ENCODE measurements at places on chromosomes 3 and 15. TPM values are rescaled to one million over a fixed set of nuclear protein-coding genes. Genes with fewer than 3 reads are reported as not detected.
A peak's percentile ranks its signal among the peaks of the same experiment; 100 is the strongest.

The GRAMD1C gene
- total RNA-seq, result 17.0 TPM

DNA sequence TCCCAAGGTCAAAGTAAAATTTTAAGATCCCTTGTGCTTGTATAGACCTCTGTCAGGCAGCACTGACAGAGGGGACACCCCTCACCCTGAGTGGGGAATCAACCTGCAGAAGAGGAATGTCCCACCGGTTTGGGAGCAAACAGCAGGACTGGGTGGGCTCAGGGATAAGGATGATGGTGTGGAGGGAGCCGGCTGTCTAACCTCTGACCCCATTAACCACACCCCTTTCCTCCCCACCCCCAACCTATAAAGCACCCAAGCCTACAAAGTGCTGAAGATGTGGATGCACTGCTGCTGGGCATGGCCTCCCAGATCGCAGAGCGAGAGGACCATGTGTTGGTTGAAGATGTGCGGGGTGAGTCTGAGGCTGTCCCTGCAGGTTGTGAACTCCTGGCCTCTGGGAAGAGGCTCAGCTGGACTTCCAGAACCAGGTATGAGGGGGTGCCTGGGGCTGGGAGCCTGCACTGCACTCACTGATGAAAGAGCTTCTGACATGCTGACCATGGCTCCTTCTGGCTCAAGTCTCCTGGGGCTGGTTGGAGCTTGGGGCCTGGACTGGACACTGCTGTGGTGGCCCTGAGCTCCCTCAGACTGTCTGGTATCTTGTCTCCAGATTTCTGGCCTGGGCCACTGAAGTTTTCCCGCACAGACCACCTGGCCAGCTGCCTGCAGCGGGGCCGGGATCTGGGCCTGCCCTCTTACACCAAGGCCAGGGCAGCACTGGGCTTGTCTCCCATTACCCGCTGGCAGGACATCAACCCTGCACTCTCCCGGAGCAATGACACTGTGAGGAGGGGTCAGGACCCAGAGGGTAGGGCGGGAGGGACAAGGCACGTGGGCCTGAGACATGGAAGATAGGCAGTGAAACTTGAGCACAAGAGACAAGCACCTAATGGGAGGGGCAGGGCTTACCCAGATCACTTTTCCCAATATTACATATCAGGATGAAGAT lies 9.3 kb downstream of the DUOX1 start:
- no peak overlapping the region for H3K27ac ChIP-seq
- DNase-seq, result no peak
- H3K36me3 ChIP-seq, result no peaks in the 10 kb centered on the region
- H3K4me3 ChIP-seq, result no peak overlapping the region
- H3K4me1 ChIP-seq, result no peaks in the 10 kb centered on the region

DNA sequence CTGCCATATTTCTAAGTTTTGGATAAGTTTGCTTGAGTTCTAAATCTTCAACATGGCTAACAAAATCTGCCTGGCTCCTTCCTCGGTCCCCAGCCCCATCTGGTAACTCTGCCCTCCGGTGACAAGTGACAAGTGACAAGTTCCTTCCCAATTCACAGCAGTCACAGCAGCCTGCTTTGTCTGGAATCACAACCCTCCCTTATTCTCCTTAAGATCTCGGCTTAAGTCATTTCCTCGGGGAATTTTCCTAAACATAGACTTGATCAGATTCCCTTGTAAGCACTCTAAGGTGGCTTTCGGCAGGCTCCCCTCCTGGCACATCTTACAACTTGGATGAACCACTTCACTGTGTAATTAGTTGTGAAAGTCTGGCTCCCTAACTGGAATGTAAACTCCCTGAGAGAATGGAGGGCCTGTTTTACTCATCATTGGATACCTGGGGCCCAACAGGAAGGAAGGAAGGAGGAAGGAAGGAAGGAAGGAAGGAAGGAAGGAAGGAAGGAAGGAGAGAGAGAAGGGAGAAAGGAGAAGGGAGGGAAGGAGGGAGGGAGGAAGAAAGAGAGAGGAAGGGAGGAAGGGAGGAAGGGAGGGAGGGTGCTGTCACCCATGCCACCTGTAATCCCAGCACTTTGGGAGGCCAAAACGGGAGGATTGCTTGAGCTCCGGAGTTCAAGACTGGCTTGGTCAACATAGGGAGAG lies 126.4 kb downstream of the SHQ1 start:
- H3K4me3 ChIP-seq, result no peak overlapping the region
- H3K27ac ChIP-seq, result no peak overlapping the region
- peaks cover under 1% of the 10 kb centered on the region for H3K4me1 ChIP-seq
- DNase-seq, result no peak
- H3K27me3 ChIP-seq, result no peaks in the 10 kb centered on the region

DNA sequence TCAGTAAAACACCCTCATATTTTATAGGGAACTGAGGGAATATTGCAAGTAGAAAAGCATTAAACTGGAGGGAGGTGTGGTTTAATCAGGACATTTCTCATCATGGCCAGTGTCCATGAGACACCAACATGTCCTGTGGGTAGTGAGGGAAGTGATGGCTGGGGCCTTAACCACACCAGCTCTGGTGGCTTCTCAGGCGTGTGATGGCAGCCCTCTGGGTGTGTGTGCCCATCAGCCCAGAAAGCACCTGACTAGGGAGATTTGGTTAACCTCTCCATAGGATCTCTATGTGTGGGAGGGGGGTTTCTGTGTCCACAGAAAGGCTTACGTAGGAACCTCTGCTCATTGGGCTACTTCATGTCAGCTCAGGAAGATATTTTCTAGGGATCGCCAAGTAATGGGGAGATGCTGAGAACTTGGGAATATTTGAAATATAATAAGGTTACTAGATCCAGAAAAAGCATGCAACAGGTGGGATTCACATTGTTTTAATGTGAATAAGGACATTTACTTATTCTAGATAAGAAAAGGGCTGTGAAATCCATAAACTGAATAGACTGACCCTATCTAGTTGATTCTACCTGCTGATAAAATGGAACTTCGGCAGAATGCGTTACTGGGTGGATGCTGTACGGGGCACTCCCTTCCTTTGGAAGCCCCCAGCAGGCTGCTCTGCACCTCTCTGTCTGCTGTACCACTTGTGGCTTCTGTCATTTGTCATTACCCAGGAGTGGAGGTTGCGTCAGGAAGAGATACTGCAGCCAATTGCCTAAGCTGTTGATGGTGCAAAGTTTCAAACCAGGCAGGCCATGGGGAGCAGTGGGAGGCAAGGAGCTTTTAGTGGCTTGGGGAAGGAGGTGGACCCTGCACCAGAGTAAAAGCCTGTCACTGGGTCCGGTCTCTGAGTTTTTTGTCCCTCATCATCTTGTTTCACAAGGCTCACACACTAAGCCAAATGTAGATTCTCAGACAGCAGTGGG lies 21.5 kb downstream of the PDHB start:
- no peaks in the 10 kb centered on the region for H3K4me1 ChIP-seq
- no peak for DNase-seq
- H3K27me3 ChIP-seq, result no peaks in the 10 kb centered on the region
- no peak overlapping the region for H3K27ac ChIP-seq
- peaks cover 8% of the 10 kb centered on the region for H3K36me3 ChIP-seq

DNA sequence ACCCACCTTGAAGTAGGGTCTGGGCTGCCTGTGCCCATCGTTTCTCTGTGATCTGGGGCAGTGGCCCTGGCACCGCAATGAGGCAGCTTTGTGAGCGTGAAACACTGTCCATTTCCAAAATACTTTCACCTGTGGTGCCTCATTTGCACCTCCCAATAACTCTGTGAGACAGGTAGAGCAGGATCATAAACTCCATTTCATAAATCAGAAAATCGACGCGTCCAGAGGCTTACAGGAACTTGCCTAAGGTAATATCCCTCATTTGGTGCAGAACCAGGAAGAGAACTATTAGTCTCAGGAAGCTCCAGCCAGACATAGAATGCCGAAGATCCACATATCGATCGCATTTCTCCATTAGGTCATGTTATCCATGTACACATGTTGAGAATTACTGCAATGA lies 38.2 kb upstream of the SEMA4B start:
- H3K4me3 ChIP-seq, result no peak overlapping the region
- H3K4me1 ChIP-seq, result peaks cover 27% of the 10 kb centered on the region
- no peak for DNase-seq
- no peaks in the 10 kb centered on the region for H3K36me3 ChIP-seq
- H3K27ac ChIP-seq, result no peak overlapping the region

GRCh38 chr15:99042892-99043291 lies 35.3 kb upstream of the PGPEP1L start:
- peaks cover 7% of the 10 kb centered on the region for H3K27me3 ChIP-seq
- no peak for DNase-seq
- no peaks in the 10 kb centered on the region for H3K4me1 ChIP-seq
- no peaks in the 10 kb centered on the region for H3K36me3 ChIP-seq

- peak; percentile 54 for DNase-seq
- H3K27me3 ChIP-seq, result no peaks in the 10 kb centered on the region
- H3K4me1 ChIP-seq, result peaks cover 21% of the 10 kb centered on the region
- H3K36me3 ChIP-seq, result no peaks in the 10 kb centered on the region
- H3K4me3 ChIP-seq, result no peak overlapping the region
These were observed 30.3 kb downstream of the SYNM start for GRCh38 chr15:99135194-99135593.

DNA sequence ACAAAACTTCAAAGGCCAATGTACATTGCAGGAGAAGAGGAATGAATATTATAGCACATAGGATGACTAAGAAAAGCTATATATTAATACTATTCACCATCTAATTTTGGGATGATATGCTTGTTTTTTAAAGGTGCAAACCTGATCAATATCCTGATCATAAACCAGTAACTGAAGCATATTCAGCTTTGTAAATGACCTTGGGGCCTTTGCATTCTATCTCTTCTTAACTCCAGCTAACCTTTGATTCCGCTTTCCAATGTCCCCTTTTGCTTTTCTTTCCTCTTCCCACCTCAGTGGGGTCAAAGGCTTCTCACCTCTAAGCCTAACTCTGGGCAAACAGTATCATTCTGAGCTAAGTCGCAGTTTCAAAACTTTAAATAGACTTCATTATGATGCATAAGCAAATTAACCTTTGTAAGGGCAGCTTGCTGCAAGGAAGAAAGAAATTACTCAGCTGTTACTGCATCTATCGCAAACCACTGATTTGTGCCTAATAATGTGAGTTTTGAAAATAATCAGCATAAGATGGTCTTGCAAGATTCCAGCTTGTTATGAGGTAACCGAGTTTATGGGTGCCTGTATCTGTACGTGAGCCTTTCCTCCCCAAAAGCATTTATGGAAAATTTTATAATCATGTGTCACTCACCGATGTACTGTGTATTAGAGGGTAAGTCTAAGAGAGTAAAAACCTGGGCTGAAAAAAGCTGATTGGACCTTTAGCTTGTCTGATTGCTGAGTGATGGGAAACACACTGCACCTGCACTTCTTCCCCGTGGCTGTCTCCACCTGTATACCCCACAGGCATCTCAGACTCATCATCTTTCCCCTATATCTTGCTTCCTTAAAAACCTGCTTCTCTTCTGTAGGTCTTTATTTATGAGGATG lies 116.8 kb downstream of the TPRG1 start:
- no peak for DNase-seq
- H3K4me1 ChIP-seq, result no peaks in the 10 kb centered on the region
- no peak overlapping the region for H3K4me3 ChIP-seq
- no peaks in the 10 kb centered on the region for H3K27me3 ChIP-seq

GRCh38 chr3:179455954-179456353 lies 4.7 kb upstream of the GNB4 start:
- H3K27ac ChIP-seq, result no peak overlapping the region
- peaks cover 11% of the 10 kb centered on the region for H3K4me1 ChIP-seq
- no peak overlapping the region for H3K4me3 ChIP-seq
- H3K27me3 ChIP-seq, result no peaks in the 10 kb centered on the region
- no peak for DNase-seq
- no peaks in the 10 kb centered on the region for H3K36me3 ChIP-seq

The LARP6 gene
- total RNA-seq, result 16.9 TPM

The MKRN3 gene
- 0.18 TPM for total RNA-seq

The PRR20G gene
- total RNA-seq, result not detected

- H3K27me3 ChIP-seq, result no peaks in the 10 kb centered on the region
- peaks cover 1% of the 10 kb centered on the region for H3K4me1 ChIP-seq
- no peak overlapping the region for H3K4me3 ChIP-seq
- DNase-seq, result no peak
- no peak overlapping the region for H3K27ac ChIP-seq
These were observed 38.3 kb downstream of the MTHFS start for GRCh38 chr15:79858469-79858868.

- peaks cover 9% of the 10 kb centered on the region for H3K27me3 ChIP-seq
- no peak overlapping the region for H3K27ac ChIP-seq
- DNase-seq, result peak; percentile 81
- no peak overlapping the region for H3K4me3 ChIP-seq
These were observed 82.6 kb downstream of the LSM3 start for GRCh38 chr3:14261229-14261628.

- DNase-seq, result peak; percentile 30
- H3K36me3 ChIP-seq, result no peaks in the 10 kb centered on the region
- no peak overlapping the region for H3K4me3 ChIP-seq
- no peak overlapping the region for H3K27ac ChIP-seq
These were observed 11.2 kb upstream of the ACTL6A start for GRCh38 chr3:179551349-179552105.

The COL8A1 gene
- 358 TPM for total RNA-seq

- no peaks in the 10 kb centered on the region for H3K36me3 ChIP-seq
- H3K27me3 ChIP-seq, result no peaks in the 10 kb centered on the region
- no peaks in the 10 kb centered on the region for H3K4me1 ChIP-seq
- no peak overlapping the region for H3K27ac ChIP-seq
- DNase-seq, result peak; percentile 3
These were observed 69.5 kb downstream of the C3orf38 start for GRCh38 chr3:88219138-88219792.

The C15orf62 gene
- total RNA-seq, result 0.38 TPM

- no peaks in the 10 kb centered on the region for H3K36me3 ChIP-seq
- peak overlapping the region; percentile 62 for H3K27ac ChIP-seq
- peaks cover 24% of the 10 kb centered on the region for H3K4me1 ChIP-seq
- H3K27me3 ChIP-seq, result peaks cover 2% of the 10 kb centered on the region
- peak; percentile 24 for DNase-seq
These were observed 1.4 kb downstream of the IGF1R start for GRCh38 chr15:98649472-98650416.

- no peaks in the 10 kb centered on the region for H3K27me3 ChIP-seq
- no peaks in the 10 kb centered on the region for H3K36me3 ChIP-seq
- H3K4me1 ChIP-seq, result no peaks in the 10 kb centered on the region
- H3K27ac ChIP-seq, result no peak overlapping the region
- H3K4me3 ChIP-seq, result no peak overlapping the region
These were observed 66.2 kb downstream of the MCTP2 start for GRCh38 chr15:94297558-94297957.

DNA sequence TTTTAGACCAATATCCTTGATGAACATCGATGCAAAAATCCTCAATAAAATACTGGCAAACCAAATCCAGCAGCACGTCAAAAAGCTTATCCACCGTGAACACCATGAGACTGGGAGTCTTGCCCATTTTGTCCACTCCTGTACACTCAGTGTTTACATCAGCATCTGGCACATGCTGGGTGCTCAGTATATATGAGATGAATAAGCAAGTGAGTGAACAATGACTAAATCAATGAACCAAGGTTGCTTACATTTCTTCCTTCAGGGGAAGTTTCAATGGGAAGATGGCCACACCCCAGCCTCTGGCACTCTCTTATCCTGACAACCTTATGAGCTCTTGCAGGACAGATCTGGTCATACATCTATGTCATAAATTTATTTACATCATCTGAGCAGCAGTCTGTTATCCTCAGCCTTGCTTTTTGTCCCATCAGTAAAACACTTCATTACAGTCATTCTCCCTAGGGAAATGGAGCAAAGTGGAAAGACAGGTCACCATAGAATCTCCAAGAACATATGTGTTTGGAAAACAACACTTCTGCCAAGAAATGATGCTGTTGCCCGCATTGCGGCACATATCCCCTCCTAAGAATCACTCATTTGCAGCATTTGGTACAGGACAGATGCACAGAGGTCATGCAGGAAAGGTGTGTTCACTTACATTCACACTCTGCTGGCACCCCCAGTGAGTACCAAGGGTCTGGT lies 171.8 kb upstream of the EIF1B start:
- no peak overlapping the region for H3K27ac ChIP-seq
- no peaks in the 10 kb centered on the region for H3K4me1 ChIP-seq
- H3K36me3 ChIP-seq, result no peaks in the 10 kb centered on the region
- no peak overlapping the region for H3K4me3 ChIP-seq
- H3K27me3 ChIP-seq, result no peaks in the 10 kb centered on the region
